ENCODE measurements at places on chromosomes 7 and 10. TPM values are rescaled to one million over a fixed set of nuclear protein-coding genes. Genes with fewer than 3 reads are reported as not detected.

HHEX gene
- polyA plus RNA-seq: 4.7 TPM

MDH2 gene
- polyA plus RNA-seq: 310 TPM

PPRC1 gene
- 11.6 TPM for polyA plus RNA-seq

GPR85 gene
- polyA plus RNA-seq: 4.4 TPM

CHAT gene
- polyA plus RNA-seq: not detected

SYNPO2L gene
- 191 TPM for polyA plus RNA-seq
